ENCODE measurements at places on chromosomes 7 and 10.

DNA sequence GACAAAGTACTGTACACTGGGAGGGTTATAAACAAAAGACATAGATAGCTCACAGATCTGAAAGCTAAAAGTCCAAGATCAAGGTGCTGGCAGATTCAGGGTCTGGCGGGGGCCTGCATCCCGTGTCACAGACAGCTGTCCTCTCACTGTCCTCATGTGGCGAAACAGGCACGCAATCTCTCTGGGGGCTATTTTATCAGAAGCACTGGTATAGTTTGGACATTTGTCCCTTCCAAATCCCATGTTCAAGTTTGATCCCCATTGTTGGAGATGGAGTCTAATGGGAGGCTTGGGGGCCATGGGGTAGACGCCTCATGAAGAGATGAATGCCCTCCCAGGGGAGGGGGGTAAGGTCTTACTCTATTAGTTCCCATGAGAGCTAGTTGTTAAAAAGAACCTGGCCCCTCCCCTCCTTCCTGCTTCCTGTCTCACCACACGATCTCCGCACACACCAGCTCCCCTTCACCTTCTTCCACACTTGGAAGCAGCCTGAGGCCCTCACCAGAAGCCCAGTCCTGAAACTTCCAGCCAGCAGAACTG lies 72.5 kb upstream of the UCN3 start:
- no peak for DNase-seq

GRCh38 chr10:80612261-80612660 lies 74.6 kb downstream of the SH2D4B start:
- no peak for DNase-seq

GRCh38 chr10:49606981-49607535 lies 3.1 kb upstream of the SLC18A3 start:
- DNase-seq: peak; percentile 89

DNA sequence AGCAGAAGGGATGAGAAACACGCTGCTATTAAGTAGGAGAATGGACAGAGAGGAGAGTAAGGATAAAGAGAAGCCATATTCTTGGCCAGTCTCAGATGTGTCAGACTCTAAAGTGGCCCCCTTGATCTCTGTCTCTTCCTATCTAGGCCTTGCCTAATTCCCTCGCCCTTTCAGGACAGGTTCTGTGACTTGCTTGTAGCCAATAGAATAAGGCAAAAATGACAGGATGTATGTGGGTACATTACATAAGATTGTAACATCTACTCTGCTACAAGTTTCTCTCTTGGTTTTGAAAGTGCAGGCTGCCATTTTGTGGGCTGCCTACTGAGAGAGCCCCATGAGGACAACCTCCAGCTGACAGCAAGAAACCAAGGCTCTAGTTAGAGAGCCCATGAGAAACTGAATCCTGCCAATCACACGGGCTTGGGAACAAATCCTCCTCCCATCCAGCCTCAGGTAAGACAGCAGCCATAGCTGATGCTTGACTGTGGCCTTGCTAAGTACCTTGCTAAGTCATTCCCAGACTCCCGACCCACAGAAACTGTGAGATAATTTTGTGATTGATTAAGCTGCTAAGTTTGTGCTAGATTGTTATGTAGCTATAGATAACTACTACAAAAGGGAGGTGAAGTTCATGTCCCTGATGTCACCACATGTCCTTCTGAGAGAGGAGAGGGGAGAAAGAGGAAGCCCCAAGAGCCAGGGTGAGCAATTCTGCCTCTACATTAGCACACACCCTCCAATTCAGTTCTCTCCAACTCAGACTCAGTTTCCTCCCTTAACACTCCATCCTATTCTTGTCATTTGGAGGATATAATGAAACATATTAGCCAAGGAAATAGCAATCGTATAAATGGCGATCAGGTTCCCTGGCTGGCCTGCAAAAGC lies 185.5 kb downstream of the SGMS1 start:
- no peak for DNase-seq

DNA sequence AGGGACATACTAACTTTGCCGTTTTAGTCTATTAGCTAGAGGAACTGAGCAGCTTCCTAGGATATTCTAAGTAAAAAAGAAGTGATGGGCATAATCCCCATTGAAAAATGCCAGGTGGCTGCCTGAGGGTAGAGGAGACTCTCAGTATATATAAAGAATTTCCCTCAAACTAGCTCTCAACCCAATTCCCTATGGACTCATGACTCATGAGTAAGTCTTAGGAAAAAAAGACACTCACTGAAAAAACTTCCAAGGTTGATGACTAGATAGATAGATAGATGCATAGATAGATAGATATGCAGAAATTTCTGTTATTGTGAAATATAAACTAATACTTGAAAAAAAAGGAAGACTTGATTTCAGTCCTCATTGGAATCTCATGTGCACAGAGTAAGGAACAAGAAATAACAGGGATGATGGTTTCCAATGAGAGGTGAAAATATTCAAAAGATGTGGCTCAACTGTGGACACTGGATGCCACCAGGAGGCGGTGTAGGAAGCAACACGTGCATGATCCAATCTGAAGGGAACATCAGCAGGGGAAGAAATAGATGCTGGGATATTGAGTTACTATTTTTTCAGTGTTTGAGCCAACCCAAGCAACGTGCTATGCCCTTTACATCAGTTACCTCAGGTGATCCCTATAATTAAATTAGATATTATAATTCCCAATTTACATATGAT lies 711.0 kb upstream of the LRRTM3 start:
- DNase-seq: no peak

GRCh38 chr7:110522061-110522760 lies 568.7 kb upstream of the LRRN3 start:
- DNase-seq: no peak

- no peak for DNase-seq
These were observed 39.4 kb upstream of the TNRC18 start for GRCh38 chr7:5463031-5463430.

DNA sequence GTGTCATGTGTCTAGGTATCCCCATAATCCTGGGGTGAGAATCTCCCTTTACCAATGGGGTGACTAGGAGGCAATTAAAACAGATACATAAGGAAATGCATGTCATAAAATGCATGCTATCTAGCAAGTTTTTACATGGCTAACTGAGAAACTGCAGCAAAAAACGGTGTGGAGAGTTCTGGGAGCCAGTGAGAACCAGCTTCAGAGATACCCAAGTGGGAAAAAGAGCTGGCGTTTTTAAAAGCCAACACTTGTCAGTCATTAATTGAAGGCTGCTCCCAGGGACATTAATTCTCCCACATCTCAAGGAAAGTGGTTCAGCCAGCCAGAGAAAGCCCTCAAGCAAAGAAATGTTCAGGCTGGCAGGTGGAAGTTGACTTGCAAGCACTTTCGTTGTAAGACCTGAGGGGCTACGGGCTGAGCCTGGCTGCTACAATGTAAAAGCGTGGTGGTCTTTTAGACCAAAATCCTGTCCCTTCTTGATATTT lies 28.1 kb downstream of the ST8SIA6 start:
- DNase-seq: no peak

- no peak for DNase-seq
These were observed 109.4 kb downstream of the RELN start for GRCh38 chr7:103879928-103880600.

DNA sequence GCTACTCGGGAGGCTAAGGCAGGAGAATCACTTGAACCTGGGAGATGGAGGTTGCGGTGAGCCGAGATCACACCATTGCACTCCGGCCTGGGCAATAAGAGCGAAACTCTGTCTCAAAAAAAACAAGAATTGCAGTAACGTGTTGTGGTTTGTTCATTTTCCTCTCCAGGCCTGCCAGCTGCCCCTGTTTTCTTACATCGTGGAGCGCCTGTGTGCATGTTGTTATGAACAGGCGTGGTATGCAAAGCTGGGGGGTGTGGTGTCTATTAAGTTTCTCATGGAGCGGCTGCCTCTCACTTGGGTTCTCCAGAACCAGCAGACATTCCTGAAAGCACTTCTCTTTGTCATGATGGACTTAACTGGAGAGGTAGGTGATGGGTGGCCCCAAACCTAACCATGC lies 52.1 kb downstream of the TRRAP start:
- DNase-seq: no peak

DNA sequence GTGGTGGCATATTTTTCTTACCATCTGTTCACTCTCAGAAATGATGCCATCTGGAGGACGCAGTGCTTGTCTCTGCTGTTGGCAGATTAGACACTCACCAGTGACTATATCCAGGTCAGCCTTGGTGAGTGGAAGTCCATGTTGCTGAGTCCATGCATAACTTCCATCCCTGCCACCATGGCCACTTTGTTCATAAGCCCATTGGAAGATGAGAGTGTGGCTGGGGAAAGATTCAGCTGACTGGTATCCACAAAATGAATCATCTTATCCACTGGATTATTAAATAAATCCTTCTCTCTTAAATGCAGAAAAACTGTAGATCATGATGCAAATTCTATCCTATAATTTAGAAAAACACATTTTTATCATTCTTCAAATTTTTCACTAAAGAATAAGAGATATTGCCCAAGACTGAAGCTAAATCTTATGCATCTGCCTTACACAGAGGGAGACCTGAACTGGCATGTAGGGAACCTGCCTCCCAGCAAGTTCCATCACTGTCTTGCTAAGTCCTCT lies 726.9 kb downstream of the TNS3 start:
- peak; percentile 30 for DNase-seq

DNA sequence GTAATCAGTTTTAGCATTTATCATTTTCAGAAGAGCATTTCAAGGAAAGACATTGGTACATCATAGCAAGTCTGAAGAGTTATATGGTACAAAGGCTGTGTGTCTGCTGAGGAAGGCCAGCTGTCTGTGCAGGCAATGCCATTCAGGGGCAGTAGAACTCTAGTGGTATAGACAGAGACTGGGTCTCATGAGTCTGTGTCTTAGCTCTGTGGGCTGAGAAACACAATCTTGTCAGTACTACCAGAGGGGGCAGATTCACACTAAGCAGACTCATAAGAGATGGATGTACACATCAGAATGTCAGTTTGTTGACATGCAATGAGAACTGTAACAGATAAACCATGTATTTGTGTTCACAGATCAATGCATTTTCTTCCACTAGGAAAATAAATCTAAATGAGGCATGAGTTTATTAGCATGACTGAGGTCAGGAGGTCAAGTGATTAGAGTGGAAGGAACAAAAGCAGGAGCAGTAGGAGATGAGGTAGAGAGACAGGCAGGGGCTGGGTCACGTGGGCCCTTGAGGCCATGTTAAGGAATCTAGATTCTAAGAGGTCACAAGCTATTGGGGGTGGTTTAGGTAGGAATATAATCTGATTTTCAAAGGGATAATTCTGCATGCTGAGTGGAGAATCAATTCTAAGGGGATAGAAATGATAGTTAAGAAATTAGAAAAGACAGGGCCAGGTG lies 7.5 kb upstream of the GGCT start:
- DNase-seq: no peak

- DNase-seq: no peak
These were observed 91.4 kb downstream of the CARD11 start for GRCh38 chr7:2952316-2952715.

GRCh38 chr7:28493477-28493876 lies 81.2 kb downstream of the CREB5 start:
- no peak for DNase-seq

GRCh38 chr7:47357863-47358262 lies 224.0 kb downstream of the TNS3 start:
- DNase-seq: no peak

DNA sequence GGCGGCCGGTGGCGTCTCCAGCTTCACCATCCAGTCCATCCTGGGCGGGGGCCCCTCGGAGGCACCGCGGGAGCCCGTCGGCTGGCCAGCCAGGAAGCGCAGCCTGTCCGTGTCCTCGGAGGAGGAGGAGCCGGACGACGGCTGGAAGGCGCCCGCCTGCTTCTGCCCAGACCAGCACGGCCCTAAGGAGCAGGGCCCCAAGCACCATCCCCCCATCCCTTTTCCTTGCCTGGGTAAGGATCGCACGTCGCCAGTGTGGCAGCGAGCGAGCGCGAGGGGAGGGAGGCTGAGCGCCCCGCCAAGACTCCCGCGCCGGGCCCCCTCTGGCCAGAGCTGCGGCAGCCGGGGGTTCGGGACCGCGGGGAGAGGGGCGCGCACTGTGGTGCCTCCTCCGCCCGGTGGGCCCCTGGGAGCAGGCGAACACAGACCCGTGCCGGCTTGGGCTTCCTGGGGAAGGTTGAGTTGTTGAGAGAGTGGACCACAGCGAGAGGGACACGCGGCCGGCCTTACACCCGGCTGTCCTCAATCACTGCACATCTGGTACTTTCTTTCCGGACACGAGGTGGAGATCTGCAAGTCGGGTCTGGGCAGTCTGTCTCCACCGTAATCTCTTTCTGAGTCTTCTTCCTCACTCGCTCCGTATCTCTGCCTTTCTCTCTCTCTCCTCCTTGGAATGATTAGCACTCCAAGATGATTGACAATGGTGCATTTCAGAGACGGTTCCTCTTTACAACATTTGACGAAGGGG lies 652 bp downstream of the HMX2 start:
- DNase-seq: no peak

DNA sequence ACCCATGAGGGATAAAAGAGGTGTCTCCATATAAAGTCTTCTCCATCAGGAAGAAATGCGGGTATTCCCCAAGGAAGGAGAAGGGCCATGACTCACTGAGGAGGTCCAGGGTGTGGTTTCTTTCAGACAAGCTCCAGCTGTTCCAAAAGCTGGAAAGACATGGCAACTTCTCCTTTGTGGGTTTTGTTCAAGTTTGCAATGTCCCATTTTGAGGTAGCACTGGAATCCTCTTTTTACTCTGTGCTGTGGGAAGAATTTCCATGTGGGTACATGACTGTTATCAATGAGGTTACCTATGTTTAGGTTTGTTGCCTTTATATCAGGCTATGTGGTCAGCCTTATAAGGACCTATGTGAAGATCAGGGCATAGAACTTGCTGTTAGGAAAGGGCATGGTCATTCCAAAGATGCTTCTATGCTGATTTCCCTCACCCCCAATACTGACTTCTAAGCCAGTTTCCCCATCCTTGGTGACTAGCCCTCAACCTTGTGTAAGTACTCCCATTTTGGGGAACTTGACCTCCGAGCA lies 697.5 kb downstream of the INHBA start:
- DNase-seq: peak; percentile 84

DNA sequence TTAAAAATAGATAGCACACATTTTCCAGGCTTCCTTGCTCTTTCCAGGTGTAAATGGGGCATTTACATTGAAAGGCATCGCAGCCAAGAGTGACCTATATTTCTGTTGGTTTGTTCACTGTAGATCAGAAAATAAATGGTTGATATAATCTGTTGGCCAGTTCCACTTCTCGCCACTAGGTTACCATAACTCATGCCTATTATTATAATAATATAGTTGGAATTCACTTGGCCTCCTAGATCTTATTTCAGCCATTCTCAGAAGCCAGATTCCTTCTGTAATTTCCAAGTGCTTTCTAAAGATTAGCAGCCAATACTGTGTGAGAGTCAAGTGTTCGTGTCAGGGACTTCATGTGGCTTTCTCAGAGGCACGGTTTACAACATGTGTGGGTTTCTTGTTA lies 179.5 kb downstream of the DNAH11 start:
- no peak for DNase-seq

DNA sequence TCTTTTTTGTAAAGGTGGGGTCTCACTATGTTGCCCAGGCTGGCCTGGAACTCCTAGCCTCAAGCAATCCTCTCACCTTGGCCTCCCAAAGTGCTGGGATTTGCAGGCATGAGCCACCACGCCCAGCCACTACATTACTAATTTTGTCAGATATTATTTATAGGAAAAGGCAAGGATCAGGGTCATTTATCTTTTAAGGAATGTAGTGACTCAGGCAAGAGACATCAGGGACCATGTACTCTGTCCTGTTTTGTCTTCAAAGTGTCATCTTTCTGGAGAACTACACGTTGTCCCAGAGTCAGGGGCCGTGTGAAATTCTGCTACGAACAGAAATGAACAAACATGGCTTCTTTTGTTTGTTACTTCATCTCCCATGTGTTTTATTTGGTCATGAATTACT lies 105.3 kb downstream of the NPTX2 start:
- DNase-seq: no peak
